Caki2 (cell line): ENCODE measurements at places on chromosomes 2 and 18.

GRCh38 chr2:167212014-167212648 is 323.9 kb downstream of the XIRP2 start:
- peak; percentile 35 for DNase-seq

- peak; percentile 46 for DNase-seq
These were observed 34.4 kb upstream of the BZW1 start for GRCh38 chr2:200777275-200777674.

DNA sequence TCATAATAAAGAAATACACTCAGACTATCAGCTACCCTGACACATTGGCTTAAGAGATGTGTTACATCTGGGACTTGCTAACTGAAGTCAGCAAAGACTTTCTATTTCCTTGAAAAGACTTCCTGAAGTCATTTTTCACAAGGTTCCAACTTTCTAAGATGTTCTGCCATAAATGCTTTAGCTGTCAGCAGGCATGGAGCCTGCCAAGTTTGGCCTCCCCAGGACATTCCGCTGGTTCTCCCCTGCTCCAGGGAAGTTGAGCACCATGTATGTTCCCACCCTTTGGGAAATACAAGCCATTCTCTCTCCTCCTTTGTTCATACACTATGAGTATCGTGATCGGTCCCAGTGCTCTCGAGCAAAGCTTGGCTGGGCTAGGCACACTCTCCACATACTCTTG is 202.7 kb upstream of the CCDC68 start:
- no peak for DNase-seq

- DNase-seq: no peak
These were observed 440.9 kb upstream of the CELF4 start for GRCh38 chr18:38006541-38006940.

DNA sequence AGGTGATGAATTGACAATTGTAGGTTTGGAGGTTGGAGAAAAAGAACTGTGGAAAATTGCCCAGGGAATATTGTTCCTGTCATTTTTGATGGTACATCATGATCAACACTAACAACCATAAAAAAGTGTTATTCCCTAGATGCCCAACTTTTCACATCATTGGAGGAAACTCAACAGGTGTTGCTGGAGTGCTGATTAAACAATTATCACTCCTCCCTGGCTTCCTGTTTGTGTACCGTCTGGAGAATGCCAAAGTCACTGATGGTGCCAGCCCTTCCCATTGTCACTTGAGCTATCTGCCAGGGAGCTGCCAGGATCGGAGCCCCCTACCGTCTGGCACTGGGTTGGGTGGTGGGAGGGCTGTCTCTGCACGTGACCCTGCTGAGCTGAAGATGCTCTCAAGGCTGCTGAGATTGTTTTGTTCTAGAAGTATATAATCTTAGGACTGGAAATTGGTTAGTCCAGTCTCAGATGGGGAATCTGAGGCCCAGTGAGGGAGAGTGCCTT is 156.9 kb downstream of the PRKCE start:
- no peak for DNase-seq

DNA sequence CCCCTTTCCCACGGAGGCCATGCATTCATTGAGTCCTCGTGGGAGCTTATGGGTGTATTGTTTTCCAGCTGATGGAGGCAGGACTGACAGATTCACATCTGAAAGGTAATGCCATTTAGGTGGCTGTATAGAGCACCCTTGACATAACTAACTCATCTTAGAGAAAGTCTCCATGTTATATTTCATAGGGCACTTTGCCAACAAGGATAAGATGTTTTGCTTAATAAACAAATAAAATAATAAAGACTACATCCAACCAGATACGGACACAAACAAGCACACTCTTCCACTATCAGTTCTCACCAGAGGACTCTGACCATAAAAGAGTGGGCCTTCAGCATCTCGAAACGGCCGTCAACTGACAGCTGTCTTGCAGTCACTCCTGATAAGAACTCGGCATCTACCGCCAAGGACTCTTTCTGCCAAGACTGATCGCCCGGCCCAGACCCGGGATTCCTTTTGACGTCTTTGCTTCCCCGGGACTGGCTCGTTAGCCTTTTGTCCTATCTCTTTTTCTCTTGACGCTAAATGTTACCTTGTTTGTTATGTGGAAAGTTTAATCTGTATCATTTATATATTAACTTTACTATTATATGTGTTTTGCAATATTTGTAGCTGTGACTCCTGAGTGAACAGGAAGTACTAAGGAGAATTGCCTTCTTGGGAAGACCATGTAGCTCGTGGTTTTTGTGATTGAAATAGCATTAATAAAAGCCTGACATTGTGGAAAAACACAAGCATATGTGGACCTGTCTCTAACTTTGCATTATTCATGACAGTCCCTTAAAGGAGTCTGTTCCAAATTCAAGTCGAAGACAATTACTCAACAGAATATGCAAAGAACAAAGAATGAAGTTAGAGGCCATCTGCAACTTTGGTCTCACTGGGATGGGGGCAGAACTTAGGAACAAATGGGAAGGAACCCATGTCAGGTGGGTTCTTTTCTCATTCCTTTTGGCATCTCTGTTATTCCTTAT is 195.1 kb downstream of the LPIN1 start:
- no peak for DNase-seq

- no peak for DNase-seq
These were observed 54.8 kb upstream of the ZC3H15 start for GRCh38 chr2:186431306-186431705.

- no peak for DNase-seq
These were observed 204.6 kb downstream of the SOCS6 start for GRCh38 chr18:70493461-70493860.

- no peak for DNase-seq
These were observed 14.5 kb upstream of the PLA2R1 start for GRCh38 chr2:160076914-160077313.

GRCh38 chr2:120826260-120826648 is 90.6 kb downstream of the GLI2 start:
- no peak for DNase-seq
